ENCODE measurements at places on chromosomes 11 and 22.

DNA sequence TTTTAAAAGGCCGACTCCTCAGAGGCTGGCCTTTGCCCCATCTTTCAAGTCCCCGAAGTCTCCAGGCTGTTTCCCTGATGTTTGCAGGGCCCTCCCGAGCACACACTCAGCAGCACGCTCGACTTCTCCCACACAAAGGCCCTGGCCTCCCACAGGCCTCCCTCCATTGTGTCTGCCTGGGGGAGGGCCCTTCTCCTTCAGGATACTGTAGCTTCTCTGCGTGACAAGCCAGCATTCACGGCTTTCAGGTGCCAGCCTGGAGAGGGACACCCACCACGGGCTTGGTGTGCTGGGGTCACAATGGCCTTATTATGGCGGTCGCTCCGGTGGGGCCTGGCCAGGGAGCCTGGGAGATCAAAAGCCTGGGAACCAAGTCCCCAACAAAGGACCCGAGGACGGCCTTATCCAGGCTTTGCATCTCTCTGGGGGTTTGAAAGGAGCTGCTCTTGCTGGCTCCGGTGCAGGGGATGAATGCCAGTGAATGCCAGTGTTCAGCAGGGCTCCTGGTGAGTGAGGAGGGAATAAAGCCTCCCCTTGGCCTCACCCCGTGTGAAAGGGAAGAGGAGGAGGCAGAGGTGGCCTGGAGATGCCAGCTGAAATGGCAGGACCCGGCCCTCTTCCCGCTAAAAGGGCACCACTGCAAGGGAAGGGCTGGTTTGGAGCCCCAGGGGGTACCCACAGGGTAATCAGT lies 55.0 kb downstream of the TRAF6 start:
- DNase-seq: no peak

DNA sequence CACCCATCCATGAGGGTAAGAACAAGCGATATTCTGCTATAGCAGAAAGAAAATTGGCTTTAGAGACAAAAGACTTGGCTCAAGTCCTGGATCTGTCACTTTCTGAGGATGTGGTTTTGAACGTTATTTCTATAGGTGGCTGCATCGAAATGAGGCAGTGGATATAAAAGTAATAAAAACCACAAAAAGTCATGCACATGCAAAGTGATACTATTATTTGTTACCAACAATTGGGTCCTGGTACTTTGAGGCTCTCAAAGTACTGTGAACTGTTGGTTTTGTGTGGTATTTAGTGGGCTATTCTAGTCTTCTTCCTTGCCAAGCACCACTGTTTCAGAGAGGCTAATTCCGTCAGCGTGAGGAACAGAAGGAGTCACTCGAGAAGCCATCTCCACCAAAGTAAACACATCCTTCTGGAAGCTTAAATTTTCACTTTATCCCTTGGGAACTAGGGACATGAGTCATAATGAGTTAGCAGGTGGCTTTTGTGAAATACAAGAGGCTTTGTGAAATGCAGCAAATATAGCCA lies 13.1 kb downstream of the UBASH3B start:
- peak; percentile 41 for DNase-seq

DNA sequence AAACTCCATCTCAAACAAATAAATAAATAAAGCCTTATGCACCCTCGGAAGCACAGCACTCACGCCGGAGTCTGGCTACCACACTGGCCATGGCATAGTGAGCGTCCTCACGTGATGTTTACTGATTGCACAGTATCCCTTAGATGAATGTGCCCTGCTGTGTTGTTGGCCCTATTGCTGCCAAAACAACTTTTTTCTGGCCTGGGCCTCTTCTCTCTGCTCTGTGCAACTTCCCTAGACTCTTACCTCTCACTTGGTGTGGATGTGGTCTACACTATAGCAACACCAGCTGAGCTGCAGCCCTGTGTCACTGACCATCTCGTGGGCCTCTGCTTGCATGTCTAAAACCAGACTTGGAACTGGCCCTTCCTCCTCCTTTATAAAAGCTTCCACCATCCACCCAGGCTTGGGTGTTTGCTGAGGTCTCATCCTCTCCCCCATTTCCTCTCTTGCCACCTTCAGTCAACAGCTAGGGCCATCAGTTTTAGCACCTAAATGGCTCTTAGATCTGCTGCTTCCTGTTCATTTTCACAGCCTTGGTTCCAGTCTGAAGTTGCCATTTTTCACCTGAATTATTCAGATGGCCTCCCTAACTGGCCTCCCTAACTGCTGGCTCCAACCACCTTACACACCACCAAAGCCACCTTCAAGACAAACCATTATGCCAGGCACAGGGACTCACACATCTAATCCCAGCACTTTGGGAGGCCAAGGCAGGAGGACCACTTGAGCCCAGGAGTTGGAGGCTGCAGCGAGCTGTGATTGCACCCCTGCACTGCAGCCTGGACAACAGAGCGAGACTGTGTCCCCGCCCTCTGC lies 9.2 kb downstream of the ZNF74 start:
- no peak for DNase-seq

DNA sequence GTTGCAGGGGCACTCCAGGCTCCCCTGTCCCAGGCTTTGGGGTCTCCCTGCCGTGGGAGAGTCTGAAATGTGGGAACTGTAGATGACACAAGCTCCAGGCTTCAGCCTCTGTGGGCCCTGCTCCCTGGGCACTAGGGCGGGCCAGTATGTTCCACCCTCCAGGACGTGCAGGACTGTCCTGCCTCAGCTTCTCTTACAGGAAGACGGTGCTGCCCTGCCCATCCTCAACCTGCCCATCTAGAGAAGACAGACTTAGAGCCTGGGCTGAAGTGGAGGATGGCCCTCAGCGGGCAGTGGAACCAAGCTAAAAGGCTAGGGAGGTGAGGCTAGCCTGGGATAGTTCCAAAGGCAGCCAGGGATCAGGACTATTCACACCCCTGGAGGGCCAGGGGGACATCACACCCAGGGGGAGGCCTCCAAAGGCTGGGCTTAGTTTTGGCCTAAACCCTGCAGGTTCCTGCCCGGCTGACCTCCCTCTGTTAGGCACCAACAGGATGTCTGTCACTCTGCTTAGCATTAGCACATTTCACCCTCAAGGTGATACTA lies 4.0 kb upstream of the CERK start:
- no peak for DNase-seq

GRCh38 chr22:27433099-27433498 lies 368.5 kb downstream of the MN1 start:
- DNase-seq: no peak

DNA sequence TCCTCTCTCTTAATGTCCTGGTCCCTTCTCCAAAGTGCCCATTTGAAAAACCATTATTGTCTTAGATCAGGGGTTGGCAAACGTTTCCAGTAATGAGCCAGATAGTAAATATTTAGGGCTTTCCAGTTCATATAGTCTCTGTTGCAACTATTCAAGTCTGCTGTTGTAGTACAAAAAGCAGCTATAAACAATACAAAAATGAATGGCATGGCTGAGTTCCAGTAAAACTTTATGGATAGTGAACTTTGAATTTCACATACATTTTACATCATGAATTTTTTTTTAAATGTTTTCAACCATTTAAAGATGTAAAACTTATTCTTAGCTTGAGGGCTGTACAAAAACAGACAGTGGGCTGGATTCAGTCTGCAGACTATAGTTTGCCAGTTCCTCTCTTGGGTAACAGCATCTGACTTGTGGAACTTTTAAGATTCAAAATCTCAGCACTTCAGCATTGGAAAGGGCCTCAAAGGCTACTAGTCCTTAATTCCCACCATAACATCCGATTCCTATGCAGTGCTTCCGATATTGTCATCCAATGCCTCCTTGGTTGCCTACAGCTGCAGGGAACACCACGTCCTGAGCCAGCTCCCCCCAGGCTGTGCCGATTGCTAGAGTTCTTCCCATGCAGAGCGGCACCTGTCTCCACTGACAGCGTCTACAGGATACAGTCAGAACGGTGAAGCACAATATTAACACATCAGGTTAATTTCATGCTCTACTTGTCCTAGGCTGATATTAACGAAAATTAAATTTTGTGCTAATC lies 65.6 kb upstream of the E2F8 start:
- DNase-seq: no peak

DNA sequence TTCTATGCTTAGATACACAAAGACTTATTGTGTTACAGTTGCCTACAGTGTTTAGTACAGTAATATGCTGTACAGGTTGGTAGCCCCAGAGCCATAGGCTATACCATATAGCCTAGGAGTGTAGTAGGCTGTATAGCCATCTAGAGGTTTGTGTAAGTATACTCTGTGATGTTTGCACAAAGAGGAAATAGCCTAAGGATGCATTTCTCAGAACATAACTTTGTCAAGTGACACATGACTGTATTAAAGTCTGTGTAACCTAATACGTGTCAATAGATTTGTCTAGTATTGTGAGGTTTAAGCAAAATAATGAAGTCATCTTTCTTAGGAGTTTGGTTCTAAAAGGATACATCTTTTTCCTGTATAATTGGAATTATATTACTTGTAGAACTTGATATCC lies 5.5 kb downstream of the ZC3H12C start:
- DNase-seq: no peak

DNA sequence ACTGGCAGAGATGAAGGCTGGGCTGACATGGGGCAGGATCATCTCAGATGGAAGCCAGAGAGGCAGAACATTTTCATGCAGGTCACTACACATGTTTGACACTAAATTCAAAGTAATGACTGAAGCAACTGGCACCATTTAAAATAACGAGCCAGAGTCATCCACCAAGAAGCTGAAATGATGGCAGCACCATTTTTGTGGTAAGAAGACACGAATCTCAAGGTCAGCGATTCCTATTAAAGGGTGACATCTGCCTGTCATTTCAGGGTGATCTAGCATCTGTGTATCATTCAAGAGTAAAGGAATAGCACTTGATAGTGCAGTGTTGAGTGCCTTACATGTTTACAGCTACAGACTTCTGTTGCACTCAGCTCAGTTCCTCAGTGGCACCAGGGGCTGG lies 113.4 kb upstream of the C11orf87 start:
- no peak for DNase-seq

GRCh38 chr11:90326647-90327046 lies 103.8 kb upstream of the CHORDC1 start:
- no peak for DNase-seq

GRCh38 chr22:22157348-22157725 lies 87.2 kb upstream of the VPREB1 start:
- DNase-seq: no peak

GRCh38 chr22:23534851-23535717 lies 45.0 kb downstream of the IGLL1 start:
- DNase-seq: no peak

Measured in HS-5 (cell line).